Pancreas (tissue), 10 donors: ENCODE measurements at places on chromosomes 3 and 15. TPM values are rescaled to one million over a fixed set of nuclear protein-coding genes. Genes with fewer than 3 reads are reported as not detected.

DNA sequence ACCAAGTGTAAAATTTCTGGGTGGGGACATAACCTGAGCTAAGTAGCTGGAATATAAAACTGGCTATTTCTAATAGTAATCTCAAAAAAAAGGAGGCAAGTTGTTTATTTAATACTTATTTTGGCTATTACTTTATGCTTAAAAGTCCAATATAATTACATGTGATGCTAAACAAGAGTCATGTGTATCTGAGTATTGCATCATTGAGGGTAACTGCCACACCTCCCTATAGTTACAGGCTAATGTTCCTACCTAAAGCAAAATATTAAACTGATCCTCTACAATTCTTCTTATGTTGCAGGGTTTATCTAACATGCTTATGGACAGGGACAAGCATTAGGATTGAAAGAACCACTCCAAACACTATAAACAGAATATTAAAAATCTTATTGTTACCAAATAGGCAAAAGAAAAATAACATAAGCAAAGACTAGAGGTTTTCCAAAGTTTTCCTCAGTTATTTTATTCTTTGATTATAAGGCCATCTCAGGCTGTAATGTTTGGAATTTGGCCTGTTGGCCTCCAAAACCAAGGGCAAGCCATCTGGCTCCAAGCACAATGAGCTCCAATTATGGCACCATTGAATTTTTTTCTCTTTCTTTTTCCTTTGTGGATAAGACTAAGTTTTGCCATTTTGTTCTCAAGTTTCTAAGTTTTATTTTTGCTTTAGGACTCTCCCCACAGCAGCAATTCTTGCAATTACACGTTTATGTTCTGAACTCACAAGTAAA lies 75.8 kb upstream of the ABI3BP start:
- no peaks in the 10 kb centered on the region for H3K36me3 ChIP-seq
- no peak overlapping the region for H3K4me3 ChIP-seq

DNA sequence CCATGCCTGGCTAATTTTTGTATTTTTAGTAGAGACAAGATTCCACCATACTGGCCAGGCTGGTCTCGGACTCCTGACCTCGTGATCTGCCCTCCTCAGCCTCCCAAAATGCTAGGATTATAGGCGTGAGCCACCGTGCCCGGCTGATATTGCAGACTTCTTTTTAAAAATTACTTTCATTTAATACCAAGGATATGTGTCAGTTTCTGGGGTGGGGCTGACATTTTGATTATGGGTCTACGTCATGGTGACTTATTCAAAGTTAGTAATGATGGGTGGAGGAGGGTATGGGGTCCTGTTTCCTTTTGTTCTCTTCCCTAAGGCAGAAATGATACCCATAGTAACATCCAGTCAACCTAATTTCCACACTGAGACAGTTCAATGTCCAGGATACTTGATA lies 34.7 kb downstream of the GBE1 start:
- no peaks in the 10 kb centered on the region for H3K27me3 ChIP-seq
- H3K36me3 ChIP-seq, result no peaks in the 10 kb centered on the region
- H3K4me1 ChIP-seq, result peaks cover 14% of the 10 kb centered on the region
- no peak for DNase-seq
- no peak overlapping the region for H3K4me3 ChIP-seq
- H3K27ac ChIP-seq, result no peak overlapping the region

TNFAIP8L3 gene
- 0.76 TPM for total RNA-seq

GRCh38 chr15:22838292-22839042 lies at the start of gene NIPA2:
TSS of gene NIPA2 (plus strand) at chr15:22838666. CDS start at chr15:22851732, 13,066 bp downstream.
- H3K27ac ChIP-seq, result peak within 1 kb of the TSS; percentile 94
- H3K36me3 ChIP-seq, result no peaks in the 10 kb centered on the region
- peaks cover 11% of the 10 kb centered on the region for H3K4me1 ChIP-seq
- peak; percentile 97 for DNase-seq
- no peaks in the 10 kb centered on the region for H3K27me3 ChIP-seq

DNA sequence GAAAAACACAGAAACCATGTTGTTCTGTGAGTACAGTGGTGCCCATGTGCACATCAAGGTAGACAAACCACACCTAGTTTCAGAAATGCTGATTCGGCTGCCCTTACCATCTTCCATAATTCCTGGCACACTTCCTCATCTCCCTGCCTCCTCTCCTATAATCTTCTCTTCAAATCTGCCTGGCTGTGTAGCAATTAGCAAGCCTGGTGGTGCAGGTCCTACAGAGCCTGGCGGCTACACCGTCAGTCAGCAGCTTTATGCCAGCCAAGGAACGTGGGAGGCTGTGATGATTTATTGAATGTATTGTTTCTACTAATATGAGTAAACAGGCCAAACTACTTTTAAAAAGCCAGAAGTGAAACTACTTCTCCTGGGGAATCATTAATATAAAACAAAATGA lies 106.8 kb downstream of the SEMA6D start:
- no peak overlapping the region for H3K4me3 ChIP-seq
- H3K4me1 ChIP-seq, result peaks cover 9% of the 10 kb centered on the region
- H3K27ac ChIP-seq, result no peak overlapping the region
- no peak for DNase-seq

- H3K27ac ChIP-seq, result no peak overlapping the region
- H3K4me3 ChIP-seq, result no peak overlapping the region
- H3K27me3 ChIP-seq, result no peaks in the 10 kb centered on the region
- no peaks in the 10 kb centered on the region for H3K4me1 ChIP-seq
- no peak for DNase-seq
Measured at GRCh38 chr15:52097180-52097579, 15.4 kb downstream of the BCL2L10 start.

RASL12 gene
- total RNA-seq, result 0.32 TPM

SLC12A1 gene
- not detected for total RNA-seq

DNA sequence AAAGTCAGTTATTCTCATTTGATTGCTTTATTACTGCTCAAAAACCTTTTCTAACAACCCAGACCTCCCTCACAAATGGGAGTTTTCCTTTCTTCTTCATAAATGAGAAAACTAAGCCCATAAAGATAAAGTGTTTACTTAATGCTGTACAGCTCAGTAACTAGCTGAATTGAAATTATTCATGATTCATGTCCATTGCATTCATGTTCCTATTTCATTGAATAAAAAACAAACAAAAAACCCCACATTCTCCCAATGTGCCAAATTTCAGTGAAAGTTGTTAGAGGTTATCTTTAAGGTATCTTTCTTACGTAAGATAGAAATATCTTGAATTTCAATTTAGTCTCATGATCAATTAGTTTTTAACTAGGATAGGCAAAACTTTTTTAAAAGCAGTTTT lies 2.8 kb downstream of the PLSCR2 start:
- DNase-seq, result no peak
- H3K36me3 ChIP-seq, result no peaks in the 10 kb centered on the region
- H3K27ac ChIP-seq, result no peak overlapping the region
- no peak overlapping the region for H3K4me3 ChIP-seq
- H3K27me3 ChIP-seq, result no peaks in the 10 kb centered on the region
- no peaks in the 10 kb centered on the region for H3K4me1 ChIP-seq

DNA sequence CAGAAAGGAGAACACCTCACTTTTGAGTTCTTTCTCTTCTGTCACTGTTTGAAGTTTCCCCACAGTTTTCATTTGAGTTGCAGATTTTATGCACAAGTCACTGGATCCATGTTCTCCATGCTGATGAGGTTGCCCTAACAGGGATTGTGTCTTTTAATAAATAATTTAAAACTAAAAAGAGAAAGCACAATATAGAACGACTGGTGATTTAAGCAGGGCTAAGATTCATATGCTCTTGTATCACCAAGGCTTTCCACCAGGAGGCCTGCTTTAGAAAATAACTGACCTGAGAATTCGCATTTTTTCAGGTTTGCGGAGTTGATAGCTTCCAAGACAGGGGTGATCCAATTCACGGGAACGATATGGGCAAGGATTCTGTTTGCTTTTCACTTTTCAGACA lies 252.0 kb upstream of the VEPH1 start:
- H3K27me3 ChIP-seq, result no peaks in the 10 kb centered on the region
- no peak overlapping the region for H3K4me3 ChIP-seq
- H3K4me1 ChIP-seq, result no peaks in the 10 kb centered on the region
- DNase-seq, result no peak
- H3K36me3 ChIP-seq, result no peaks in the 10 kb centered on the region

DNA sequence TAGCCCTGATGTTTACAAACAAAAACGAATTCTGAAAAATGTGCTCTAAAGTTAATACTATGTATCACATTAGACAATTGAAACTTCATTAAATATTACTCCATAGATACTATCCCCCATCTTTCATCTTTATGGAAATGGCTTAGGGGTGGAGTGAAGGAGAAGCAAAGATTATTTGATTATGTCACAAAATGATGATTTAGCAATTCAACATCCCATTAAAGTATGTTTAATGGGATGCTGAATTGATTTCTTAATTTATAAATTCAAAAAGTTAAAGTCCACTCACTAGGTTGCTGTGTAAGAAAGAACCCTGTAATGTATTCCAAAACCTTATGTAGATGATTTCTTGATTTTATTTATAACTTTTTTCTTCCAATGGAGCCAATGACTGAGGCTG lies 201.1 kb downstream of the WDR72 start:
- H3K4me1 ChIP-seq, result peaks cover 25% of the 10 kb centered on the region
- H3K27ac ChIP-seq, result no peak overlapping the region
- no peak for DNase-seq
- no peak overlapping the region for H3K4me3 ChIP-seq
- H3K27me3 ChIP-seq, result no peaks in the 10 kb centered on the region

DNA sequence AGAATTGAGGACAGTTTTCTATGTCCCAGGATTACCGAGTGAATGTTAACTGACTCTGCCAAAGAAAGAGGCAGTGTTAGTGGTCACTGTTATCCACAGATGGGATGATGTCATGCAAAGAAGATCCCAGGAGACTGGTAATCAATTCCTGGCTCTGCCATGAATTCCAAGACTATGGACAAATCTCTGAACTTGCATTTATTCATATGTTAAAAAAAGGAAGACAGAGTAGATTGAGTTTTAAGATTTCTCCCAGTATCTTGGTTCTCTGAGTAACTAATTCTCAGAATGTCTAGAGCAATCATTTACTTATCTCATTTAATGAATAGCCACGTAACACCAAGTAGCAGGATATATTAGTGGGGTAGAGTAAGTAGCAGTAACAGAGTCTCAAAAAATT lies 11.5 kb upstream of the MAP3K13 start:
- no peak overlapping the region for H3K27ac ChIP-seq
- H3K36me3 ChIP-seq, result no peaks in the 10 kb centered on the region
- DNase-seq, result no peak
- peaks cover 12% of the 10 kb centered on the region for H3K4me1 ChIP-seq

DNA sequence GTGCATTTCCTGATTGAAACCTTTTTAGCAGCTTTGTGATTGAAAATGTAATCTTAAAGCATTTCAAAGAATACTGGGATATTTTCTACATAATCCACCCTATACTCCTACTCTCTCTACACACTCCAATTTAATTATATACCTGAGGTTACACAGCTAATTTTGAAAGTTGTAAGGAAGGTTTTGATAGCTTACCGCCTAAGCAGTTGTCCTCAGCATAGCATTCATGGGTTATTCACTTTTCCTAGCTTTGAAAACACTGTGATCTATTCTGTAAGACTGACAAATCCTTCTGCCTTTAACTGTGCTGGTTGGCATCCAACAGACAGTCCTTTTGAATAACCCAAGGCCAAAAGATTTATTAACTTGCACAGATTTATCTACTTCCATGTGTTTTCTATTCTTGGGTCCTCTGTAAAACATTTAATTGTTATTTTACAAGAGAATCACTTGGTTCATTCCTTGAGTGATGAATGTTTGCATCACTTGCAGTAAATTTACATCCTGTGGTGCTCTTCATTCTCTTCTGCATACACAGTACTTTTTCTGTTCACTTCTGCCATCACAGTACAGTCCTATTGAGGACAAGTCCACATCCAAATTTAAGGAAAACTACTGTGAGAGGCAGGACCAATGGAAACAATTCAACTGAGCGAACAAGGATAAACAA lies 44.8 kb downstream of the SERPINI1 start:
- no peak overlapping the region for H3K4me3 ChIP-seq
- H3K4me1 ChIP-seq, result no peaks in the 10 kb centered on the region
- no peaks in the 10 kb centered on the region for H3K27me3 ChIP-seq
- H3K36me3 ChIP-seq, result no peaks in the 10 kb centered on the region
- no peak overlapping the region for H3K27ac ChIP-seq

- no peak overlapping the region for H3K27ac ChIP-seq
- no peaks in the 10 kb centered on the region for H3K4me1 ChIP-seq
- no peak overlapping the region for H3K4me3 ChIP-seq
- no peaks in the 10 kb centered on the region for H3K36me3 ChIP-seq
- no peaks in the 10 kb centered on the region for H3K27me3 ChIP-seq
Measured at GRCh38 chr3:185164428-185165217, 11.8 kb upstream of the C3orf70 start.

RYR3 gene
- 0.09 TPM for total RNA-seq

DNA sequence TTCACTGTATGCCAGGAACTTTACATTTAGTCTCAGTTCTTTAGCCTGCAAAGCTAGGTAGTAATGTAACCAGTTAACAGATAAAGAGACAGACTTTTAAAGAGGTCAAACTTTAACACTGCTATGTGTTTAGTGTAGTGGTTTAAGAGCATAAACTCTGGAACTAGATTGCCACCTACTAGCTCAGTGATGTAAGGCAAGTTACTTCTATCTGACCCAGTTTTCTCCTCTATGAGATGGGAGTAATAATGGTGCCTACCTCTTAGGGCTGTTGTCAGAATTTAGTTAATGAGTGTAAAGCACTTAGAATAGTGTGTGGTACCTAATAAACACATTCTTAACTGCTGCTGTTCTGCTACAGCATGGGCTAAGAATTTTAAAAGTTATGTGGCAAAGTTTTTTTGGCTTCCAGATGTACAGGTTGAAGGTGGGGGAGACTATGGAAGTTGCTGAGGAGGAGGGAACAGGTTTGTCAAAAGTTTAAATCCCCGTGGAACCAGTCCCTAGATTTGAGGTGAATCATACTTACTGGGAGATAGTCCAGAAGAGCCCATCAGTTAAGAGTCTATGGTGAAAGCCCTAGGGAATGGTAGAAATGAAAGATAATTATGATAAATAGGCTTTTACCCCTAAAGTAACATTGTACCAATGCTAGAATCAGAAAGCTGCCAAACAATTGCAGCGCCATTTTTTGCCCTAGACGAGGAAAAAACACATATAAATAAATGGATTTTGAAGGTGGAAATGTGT lies 13.9 kb downstream of the TSC22D2 start:
- peaks cover 37% of the 10 kb centered on the region for H3K4me1 ChIP-seq
- H3K27ac ChIP-seq, result no peak overlapping the region
- H3K4me3 ChIP-seq, result no peak overlapping the region
- no peak for DNase-seq

DNA sequence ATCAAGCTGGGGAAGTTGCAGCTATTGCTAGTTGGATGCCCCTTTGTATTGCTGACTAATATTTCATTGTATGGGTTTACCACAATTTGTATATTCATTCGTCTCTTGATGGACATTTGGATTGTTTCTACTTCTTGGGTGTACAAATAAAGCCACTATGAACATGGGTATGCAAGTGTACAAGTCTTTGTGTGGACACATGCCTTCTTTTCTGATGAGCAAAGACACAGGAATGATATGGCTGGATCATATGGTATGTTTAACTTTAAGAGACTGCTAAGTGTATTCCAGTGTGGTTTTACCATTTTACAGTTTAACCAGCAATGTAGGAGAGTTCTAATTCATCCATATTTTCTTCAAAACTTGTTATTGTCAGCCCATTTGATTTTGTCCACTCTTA lies 32.2 kb downstream of the NECTIN3 start:
- no peaks in the 10 kb centered on the region for H3K4me1 ChIP-seq
- no peaks in the 10 kb centered on the region for H3K27me3 ChIP-seq
- H3K27ac ChIP-seq, result no peak overlapping the region
- no peaks in the 10 kb centered on the region for H3K36me3 ChIP-seq
- no peak overlapping the region for H3K4me3 ChIP-seq

GRCh38 chr3:185405243-185405642 lies 42.3 kb downstream of the MAP3K13 start:
- no peak for DNase-seq
- H3K4me3 ChIP-seq, result no peak overlapping the region
- no peaks in the 10 kb centered on the region for H3K27me3 ChIP-seq
- peaks cover 28% of the 10 kb centered on the region for H3K4me1 ChIP-seq
- H3K27ac ChIP-seq, result no peak overlapping the region
